Ascending aorta (tissue), 2 donors: ENCODE measurements at places on chromosomes 6 and 20. TPM values are rescaled to one million over a fixed set of nuclear protein-coding genes. Genes with fewer than 3 reads are reported as not detected.

GPSM3 gene
- 19.4 TPM for total RNA-seq

EFCAB8 gene
- not detected for total RNA-seq

- peak; percentile 72 for DNase-seq
These were observed 4.0 kb upstream of the ZMYND8 start for GRCh38 chr20:47360297-47361056.

GRCh38 chr20:50335105-50335504, 144.5 kb downstream of the CEBPB start:
- DNase-seq = no peak

DNA sequence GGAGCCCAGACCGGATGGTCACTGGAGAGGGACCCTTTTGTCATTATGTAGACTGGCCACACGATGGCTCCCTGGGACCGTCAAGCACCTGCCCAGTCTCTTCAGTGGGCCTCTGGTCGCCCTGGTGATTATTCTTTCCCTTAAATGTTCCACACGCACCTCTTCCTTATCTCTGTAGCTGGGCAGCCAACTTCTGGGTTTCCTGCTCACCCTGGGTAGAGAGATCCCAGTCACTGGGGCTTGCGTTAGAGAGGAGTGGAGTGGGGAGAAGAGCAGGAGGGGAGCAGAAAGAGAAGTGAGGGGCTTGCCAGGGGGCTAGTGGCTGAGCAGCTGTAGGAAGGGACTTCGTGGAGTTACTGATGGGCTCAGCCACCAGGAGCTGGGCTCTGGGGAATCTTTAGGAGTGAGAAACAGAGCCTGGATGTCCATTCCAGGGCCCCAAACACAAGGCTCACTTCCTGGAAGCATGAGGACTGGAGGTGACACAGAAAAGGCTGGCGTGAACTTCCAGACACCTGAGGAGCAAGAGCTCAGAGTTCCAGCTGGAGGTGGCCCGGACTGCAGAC, 150.1 kb downstream of the DHX35 start:
- no peak for DNase-seq

DNA sequence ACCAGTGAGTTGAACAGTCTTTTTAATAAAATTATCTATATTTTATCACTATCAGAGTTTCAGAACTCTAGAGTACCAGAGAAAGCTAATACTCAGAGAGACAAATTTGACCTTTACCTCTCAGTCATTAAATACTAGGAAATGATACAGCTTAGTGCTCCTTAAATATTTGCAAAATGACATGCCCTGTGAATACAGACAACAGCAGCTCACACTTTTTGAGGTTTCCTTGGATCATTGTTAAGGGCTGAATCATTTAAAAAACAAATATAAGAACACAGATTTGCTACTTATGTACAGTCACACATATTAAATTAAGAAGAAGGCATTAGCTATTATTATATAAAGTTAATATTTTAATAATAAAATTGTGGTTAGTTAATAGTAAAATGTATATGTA, 1158.7 kb upstream of the EYS start:
- DNase-seq = no peak

DNA sequence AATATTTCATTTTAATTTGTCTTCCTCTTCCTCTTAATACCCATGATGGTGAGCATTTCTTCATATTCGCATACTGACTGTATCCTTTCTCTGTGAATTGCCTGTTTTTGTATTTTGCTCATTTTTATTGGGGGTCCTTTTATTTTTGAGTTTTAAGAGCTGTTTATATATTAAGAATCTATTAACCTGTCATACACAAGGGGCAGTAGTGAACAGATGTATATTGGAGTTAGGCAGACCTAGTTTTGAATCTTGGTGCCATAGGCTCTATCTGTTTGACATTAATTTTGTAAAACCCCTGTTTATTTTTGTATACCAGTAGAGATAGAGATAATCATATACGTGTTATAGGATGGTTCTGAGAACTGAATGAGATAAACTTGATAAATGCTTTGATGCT, 3.1 kb upstream of the WFDC5 start:
- no peak for DNase-seq

GRCh38 chr6:5930143-5930770, 76.5 kb downstream of the NRN1 start:
- DNase-seq = no peak

DNA sequence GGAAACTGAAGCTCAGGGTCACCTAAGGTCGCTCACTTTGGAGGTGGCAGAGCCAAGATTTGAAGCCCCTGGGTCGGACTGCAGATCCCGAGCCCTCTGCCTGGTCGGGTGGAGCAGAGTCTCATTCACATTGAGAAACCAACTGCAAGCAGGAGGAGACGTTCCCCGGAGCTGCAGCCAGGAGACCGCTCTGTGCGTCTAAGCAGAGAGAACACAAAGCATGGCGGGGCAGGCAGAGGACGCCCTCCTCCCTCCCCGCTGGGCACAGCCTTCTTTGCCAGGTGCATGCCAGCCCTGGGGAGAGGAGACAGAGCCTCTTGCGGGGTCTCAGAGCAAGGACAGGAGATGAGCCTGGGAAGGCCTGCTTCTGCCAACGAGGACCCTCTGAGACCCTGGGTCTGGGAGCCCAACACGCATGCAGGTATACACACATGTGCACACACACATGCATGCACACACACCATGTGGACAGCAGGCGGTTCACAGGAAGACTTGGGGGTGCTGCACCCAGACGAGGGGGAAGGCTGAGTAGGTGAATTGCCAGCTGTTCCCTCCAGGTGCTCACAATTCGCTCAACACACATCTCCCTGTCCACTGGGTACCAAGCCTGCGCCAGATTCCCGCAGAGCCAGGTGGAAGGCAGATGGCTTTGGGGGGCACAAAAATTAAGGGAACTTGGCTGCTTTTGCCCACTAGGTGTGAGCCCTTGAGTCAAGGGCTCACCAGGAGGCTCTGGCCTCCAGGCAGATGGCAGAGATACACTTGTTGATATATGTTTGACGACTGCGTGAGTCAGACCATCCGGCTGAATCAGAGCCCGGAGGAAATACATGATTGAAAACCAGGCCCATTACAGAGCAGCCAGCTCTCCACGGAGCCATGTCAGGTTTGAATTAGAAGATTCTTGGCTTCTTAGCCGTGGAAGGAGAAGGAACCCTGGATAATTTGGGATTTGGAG, 5.5 kb upstream of the NTSR1 start:
- DNase-seq = no peak
